A549 treated with AZD2906 at 1 μM for 4 hours (cell line): ENCODE measurements at places on chromosomes 16 and 17. TPM values are rescaled to one million over a fixed set of nuclear protein-coding genes. Genes with fewer than 3 reads are reported as not detected.

Gene PERCC1
- total RNA-seq, result not detected in 5 replicates

Gene EVI2A
- total RNA-seq, result not detected in 5 replicates

Gene NGFR
- total RNA-seq, result 0.95 to 1.1 TPM (median 1.1 TPM) in 5 replicates

Gene MRPS23
- total RNA-seq, result 166 to 259 TPM (median 173 TPM) in 5 replicates

Gene NPIPA3
- total RNA-seq, result 0.37 to 2.0 TPM (median 1.1 TPM) in 5 replicates

Gene CDYL2
- total RNA-seq, result 0.34 to 0.61 TPM (median 0.41 TPM) in 5 replicates

Gene GEMIN4
- 52.0 to 57.6 TPM (median 55.2 TPM) in 5 replicates for total RNA-seq

Gene DNAH2
- total RNA-seq, result 0.02 to 0.05 TPM (median 0.03 TPM) in 5 replicates

Gene CLDN6
- total RNA-seq, result 0.18 to 0.44 TPM (median 0.29 TPM) in 5 replicates

Gene ACSM2A
- total RNA-seq, result not detected in 5 replicates

Gene FOXF1
- not detected in 5 replicates for total RNA-seq

Gene VMO1
- total RNA-seq, result 0.39 to 1.4 TPM (median 0.76 TPM) in 5 replicates

Gene FADS6
- total RNA-seq, result not detected in 5 replicates

Gene SLC13A2
- total RNA-seq, result 0.05 to 0.21 TPM (median 0.10 TPM) in 5 replicates

Gene KRT27
- total RNA-seq, result not detected in 5 replicates

Gene PROCA1
- total RNA-seq, result 1.00 to 1.4 TPM (median 1.3 TPM) in 5 replicates

Gene GDPD1
- 0.37 to 0.77 TPM (median 0.48 TPM) in 5 replicates for total RNA-seq

Gene PSKH1
- total RNA-seq, result 13.8 to 18.3 TPM (median 16.6 TPM) in 5 replicates

Gene KCNJ12
- 1.5 to 1.8 TPM (median 1.7 TPM) in 5 replicates for total RNA-seq

Gene KCNAB3
- total RNA-seq, result 1.3 to 3.3 TPM (median 2.2 TPM) in 5 replicates

Gene PMFBP1
- 0.09 to 0.24 TPM (median 0.15 TPM) in 4 of 5 replicates, not detected in the other for total RNA-seq

Gene HS3ST2
- total RNA-seq, result not detected in 5 replicates

Gene SCNN1B
- 0.52 to 0.88 TPM (median 0.69 TPM) in 5 replicates for total RNA-seq

Gene ODAD4
- 1.1 to 1.6 TPM (median 1.2 TPM) in 5 replicates for total RNA-seq

Gene UTP18
- 66.8 to 77.9 TPM (median 68.6 TPM) in 5 replicates for total RNA-seq

Gene TPSAB1
- 0.06 to 0.10 TPM in 2 of 5 replicates, not detected in the others for total RNA-seq

Gene RHBDL1
- 0.50 to 1.5 TPM (median 1.3 TPM) in 5 replicates for total RNA-seq

Gene PRAC2
- total RNA-seq, result not detected in 5 replicates
